AG09319 (cell line): ENCODE measurements at places on chromosomes 2 and 18.
A peak's percentile ranks its signal among the peaks of the same experiment; 100 is the strongest.

GRCh38 chr2:172102391-172103359 lies at the start of gene DLX2:
Gene DLX2 (minus strand): TSS chr2:172102900. CDS start chr2:172102538, 362 bp downstream.
- DNase-seq, result peak; percentile 92

- no peak for DNase-seq
Observed at GRCh38 chr2:74149570-74150319, 2.0 kb upstream of the BOLA3 start.

DNA sequence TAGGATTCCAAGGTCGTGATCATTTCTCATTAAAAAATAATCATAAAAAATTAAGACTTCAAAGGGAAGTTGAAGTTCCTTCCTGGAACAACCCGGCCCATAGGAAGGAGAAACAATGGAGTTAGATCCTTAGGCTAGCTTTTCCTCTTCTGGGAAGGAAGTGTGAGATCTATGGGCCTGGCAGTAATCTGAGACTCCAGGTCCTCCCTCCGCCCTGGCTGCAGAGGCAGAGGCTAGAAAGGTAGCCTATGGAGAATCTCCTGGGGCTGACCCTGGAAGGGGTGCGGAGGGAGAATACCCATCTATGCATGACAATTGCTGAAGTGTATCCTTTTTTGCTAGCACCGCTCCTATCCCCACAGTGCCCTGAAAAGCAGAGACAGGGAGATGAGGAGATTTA lies 37.9 kb downstream of the TRIB2 start:
- DNase-seq, result no peak

- DNase-seq, result peak; percentile 82
Observed at GRCh38 chr18:10476338-10476791, 21.9 kb downstream of the APCDD1 start.

DNA sequence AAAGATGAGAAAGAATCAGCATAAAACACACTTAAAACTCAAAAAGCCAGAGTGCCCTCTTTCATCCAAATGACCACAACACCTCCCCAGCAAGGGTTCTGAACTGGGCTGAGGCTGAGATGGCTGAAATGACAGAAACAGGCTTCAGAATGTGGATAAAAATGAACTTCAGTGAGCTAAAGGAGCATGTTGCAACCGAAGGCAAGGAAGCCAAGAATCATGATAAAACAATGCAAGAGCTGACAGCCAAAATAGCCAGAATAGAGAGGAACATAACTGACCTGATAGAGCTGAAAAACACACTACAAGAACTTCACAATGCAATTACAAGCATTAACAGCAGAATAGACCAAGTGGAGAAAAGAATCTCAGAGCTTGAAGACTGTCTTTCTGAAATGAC lies 12.2 kb upstream of the PSMA8 start:
- DNase-seq, result no peak

GRCh38 chr18:51196118-51196810 lies 1.2 kb downstream of the MEX3C start:
- no peak for DNase-seq

- DNase-seq, result no peak
Observed at GRCh38 chr18:32183503-32183902, 6.3 kb upstream of the MEP1B start.

DNA sequence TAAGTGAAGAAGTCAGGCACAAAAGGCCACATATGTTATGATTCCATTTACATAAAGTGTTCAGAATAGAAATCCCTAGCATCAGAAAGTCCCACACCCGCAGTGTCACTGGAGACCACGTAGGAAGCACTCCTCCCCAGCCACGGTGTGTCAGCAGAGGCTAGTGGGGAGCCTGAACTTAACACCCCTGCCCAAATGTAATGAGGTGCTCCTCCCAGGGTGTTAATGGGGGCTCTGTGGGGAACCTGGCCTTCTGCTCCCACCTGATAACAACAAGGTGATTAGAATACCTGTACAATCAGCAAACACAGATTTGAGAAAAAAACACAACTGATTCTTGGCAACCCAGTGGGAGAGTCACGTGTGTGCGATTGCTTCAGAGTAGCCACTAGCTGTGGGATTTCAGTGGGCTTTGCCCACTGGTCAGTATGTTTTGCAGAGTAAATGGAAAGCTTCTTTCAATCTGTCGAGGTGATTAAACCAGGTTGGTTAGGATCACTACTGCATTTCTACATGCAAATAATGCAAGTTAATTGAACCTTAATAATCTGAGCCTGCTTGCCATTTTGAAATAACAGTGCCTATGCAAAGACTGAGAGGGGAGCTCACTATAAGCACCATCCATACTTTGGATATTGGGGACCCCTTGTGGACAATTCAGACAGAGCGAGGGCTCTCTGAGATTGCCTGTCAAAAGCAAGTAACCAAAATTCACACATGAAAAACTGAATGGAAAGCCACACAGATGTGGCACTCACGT lies 20.6 kb upstream of the ATRAID start:
- DNase-seq, result no peak

DNA sequence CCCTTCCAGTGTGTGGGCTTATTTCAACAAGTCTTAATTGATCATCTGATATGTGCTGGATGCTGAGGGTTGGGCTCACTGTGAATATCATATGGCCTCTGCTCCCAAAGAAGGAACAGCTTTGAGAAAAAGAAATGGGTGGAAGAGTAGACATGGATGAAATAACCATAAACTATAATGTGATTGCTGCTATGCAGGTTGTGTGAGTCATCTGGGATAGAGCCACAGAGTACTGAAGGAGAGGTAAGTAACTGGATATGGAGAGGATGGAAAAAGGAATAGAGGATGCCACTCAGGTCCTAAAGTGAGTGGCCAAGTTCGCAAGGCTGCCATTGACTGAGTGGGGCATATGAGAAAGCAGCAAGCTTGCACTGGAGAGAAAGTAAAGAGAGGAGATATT lies 8.7 kb upstream of the DSG2 start:
- DNase-seq, result no peak

DNA sequence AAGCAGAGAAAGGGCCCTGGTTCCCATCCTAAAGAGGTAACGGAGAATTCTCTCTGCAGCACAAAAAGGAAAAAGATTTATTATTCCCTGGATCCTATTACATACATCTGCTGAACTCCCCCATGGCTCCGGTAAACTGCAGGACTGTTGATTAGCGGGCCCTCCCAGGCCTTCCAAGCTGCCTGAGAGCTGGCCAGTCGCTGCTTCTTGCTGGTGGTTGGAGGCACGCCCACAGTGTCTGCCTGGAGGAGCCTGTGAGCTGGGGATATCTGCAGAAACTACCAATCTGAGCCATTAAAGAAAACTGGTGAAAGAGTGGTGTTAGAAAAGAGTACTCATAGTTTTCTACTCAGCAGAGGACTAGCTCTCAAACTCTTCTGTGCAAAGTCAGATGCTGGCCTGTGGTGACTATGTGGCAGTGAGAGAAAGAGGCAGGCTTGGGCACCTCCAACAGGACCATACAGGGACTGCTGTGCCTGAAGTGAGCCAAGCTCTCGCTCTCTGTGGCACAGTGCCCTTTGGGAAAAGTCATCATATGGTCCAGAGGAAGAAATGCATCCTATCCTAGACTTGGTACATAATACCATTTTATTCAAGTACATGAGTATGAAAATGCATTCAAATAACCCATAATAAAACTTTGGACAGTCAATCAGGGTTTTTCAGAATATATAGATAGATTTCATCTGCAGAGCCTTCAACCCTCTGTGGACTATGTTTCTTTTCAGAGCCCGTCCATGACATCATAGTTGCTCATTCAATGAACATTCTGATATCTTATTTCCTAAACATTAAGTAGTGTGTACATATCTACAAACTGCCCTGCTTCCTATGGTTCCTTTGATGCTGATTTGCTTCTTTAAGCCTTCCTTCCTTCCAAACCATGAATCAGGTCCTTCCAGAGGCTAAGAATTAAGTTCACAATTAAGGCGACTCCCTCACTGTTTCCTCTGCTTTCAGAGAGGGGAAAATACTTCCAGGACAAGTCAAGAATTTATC lies 242.0 kb upstream of the LYPD1 start:
- DNase-seq, result no peak

DNA sequence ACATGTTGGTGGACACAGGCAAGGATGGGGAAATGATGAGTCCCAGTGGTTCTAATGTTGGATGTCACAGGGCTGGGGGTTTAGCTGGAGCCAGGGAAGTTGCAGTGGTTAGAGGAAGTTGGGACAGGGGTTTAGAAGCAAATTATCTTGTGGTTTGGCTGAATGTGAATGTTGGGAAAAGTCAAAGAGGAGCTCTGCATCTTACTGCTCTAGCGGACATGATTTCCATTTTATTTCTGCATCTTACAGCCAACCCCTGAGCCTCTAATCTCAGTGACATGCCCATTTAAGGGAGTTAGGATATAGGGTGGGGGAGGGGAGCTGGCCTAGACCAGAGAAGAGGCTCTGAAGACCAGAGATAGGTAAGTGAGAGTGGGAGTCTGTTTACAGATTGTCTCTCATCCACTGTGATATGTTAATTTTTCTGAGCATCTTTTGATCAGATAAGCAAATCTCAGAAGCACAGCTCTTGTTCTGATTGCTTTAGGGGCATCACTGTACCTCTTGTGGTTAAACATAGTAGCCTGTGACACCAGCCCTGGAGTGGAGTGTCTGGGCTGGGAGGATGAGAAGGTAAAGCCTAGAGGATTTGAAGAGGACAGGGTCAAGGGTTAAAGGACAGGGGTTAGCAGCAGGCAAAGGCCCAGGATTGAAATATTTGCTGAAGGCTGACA lies 43.6 kb downstream of the SETBP1 start:
- no peak for DNase-seq

GRCh38 chr2:235587202-235587601 lies 93.4 kb downstream of the AGAP1 start:
- no peak for DNase-seq

GRCh38 chr2:30686000-30686399 lies 121.2 kb downstream of the CAPN13 start:
- no peak for DNase-seq

- no peak for DNase-seq
Observed at GRCh38 chr18:59605633-59606192, 91.5 kb downstream of the CCBE1 start.
